ENCODE measurements at places on chromosomes 7 and 10.

DNA sequence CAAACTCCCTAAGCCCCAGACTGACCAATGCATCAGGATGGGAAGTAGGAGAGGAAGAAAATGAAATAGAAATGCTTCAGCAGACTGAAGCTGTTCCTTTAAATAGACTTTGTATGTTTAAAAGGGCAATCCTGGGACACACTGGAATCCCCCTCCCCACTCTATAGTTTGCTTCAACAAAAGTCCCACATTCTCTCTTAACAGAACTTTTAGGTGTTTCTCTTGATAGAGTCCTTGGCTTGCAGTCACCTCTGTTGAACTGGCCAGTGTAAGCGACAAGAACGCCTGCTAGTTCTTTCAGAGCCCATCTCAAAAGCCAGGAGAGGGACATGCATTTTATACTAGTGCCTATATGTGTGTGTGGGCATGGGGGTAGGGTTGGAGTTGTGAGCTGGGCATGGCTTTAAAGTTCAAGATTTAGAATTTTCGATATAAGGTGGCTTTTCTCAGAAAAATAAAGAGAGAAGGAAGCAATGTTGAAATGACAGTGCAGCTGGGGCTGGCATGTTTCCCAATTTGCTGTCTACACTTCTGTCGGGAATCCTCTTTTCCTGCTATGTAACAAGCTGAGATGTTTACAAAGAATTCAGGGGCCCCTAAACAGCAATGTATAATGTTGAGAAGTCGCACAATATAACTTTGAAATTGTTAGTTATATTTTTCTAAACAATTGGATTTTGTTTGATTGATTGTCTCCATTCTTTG, 2.1 kb downstream of the TBX20 start:
- H3K27ac ChIP-seq, result no peak overlapping the region
- no peaks in the 10 kb centered on the region for H3K36me3 ChIP-seq
- H3K4me1 ChIP-seq, result no peaks in the 10 kb centered on the region
- H3K27me3 ChIP-seq, result peaks cover 85% of the 10 kb centered on the region

DNA sequence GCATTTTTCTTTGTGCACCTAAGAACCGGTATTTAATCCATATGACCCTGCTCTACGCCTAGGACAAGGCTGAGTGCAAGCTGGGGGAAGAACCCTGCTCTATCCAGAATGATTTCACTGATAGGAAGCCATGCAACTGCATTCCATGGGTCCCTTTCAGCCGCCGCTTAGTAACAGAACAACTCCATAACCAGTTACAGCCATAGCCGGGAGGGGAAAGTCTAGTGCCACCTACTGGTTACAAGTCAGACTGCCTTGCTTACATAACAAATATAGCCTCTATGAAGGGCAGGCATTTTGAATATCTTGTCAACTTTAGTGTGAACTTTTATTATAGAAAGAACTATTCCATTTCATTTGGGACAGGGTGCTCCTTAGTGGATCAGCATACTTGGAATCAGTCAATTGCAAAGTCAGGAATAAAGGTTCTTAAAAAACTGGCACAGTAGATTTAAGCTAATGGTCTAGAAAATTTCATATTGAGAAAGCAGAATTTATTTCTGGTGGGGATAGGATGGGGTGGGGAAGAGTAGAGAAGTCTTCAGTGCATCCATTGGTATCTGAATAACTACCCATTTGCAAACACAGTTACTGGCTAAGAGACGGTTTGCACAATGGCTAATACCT, 521.7 kb downstream of the ADRA2A start:
- no peak overlapping the region for H3K4me3 ChIP-seq
- H3K36me3 ChIP-seq, result no peaks in the 10 kb centered on the region
- H3K27me3 ChIP-seq, result no peaks in the 10 kb centered on the region
- DNase-seq, result peak; percentile 12
- no peak overlapping the region for H3K27ac ChIP-seq

DNA sequence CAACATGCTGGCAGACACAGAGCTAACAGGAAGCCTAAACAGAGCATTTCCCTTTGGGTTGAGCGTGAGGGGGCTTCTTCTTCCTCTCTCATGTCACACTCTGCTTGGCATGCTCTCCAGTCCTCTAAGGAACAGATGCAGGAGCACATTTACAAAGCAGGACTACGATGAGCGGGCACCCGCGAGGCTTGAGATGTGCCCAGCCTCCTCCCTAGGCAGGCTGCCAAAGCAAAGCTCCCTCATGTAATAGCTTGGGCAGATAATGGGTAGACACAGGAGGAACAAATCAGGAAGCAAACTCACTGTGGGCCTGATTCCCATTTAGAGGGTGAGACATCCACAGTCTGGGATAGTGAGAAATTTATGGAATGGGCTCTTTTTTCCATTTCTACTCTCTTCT, 519.1 kb downstream of the NRG3 start:
- H3K36me3 ChIP-seq, result no peaks in the 10 kb centered on the region
- no peak for DNase-seq
- H3K27ac ChIP-seq, result no peak overlapping the region
- no peak overlapping the region for H3K4me3 ChIP-seq
- H3K4me1 ChIP-seq, result no peaks in the 10 kb centered on the region

- H3K4me1 ChIP-seq, result peaks cover 4% of the 10 kb centered on the region
- H3K4me3 ChIP-seq, result no peak overlapping the region
- H3K27ac ChIP-seq, result no peak overlapping the region
- no peaks in the 10 kb centered on the region for H3K27me3 ChIP-seq
- DNase-seq, result no peak
- H3K36me3 ChIP-seq, result no peaks in the 10 kb centered on the region
These were observed 71.5 kb upstream of the FAM13C start for GRCh38 chr10:59433720-59434428.

GRCh38 chr7:36620166-36620708, 104.1 kb downstream of the AOAH start:
- H3K36me3 ChIP-seq, result no peaks in the 10 kb centered on the region
- H3K27me3 ChIP-seq, result no peaks in the 10 kb centered on the region
- H3K4me1 ChIP-seq, result no peaks in the 10 kb centered on the region
- H3K27ac ChIP-seq, result no peak overlapping the region
- no peak for DNase-seq

DNA sequence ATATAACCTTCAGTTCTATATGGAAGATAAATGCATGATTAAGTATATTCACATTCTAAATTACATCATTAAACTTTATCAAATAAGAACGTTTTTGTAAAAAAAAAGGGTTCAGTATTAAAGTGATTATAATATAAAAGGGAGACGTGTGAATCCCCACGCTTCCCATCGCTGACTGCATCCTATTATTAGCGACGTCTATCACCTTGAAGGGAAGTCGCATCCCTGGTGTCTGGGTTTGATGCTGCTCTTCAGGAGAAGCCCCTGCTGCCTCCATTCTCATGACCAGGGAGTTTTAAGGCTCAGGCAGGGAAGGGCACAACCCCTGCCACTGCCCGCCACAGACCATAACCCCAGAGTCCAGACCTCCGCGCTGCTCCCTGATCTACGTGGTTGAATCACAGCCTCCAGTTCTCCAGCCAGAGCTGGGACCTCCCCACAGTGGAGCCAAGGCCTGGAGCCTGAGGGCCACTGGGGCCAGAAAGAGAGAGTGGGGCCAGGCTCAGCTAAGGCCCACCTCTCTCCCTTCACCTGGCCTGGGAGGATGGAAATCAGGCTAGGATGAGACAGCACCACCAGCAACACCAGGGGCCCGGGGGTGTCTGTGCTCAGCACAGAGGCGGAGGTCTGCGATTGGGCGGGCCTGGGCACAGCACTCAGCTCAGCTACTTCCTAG, 130.6 kb downstream of the TCERG1L start:
- peaks cover 9% of the 10 kb centered on the region for H3K27me3 ChIP-seq
- H3K4me3 ChIP-seq, result no peak overlapping the region
- DNase-seq, result no peak

Measured in gastrocnemius medialis (tissue), 4 donors.